NCI-H345 (cell line): ENCODE measurements at places on chromosomes 12 and 14.
A peak's percentile ranks its signal among the peaks of the same experiment; 100 is the strongest.

DNA sequence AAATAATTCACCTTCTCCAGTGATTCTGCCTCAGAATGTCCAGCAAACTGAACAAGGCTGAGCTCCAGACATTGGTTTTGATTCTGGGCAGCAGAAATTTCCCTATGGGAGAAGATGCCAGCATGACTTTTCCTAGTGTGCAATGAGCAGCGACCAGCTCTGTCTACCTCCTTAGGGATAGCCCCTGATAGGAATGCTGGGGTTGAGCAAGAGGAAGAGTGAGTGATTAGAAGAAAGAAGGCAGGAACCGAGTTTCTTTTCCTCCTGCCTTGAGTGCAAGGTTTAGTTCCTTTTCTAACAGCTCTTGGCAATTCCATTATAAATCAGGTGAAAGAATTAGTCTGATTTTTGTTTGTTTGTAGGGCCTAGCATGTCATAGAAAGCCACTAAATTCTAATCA lies 379.0 kb downstream of the DAD1 start:
- no peak for DNase-seq

GRCh38 chr14:66575939-66576338 lies 68.0 kb downstream of the GPHN start:
- DNase-seq = no peak

GRCh38 chr12:100154474-100155247 lies 12.0 kb upstream of the BLTP3B start:
- peak; percentile 60 for DNase-seq

DNA sequence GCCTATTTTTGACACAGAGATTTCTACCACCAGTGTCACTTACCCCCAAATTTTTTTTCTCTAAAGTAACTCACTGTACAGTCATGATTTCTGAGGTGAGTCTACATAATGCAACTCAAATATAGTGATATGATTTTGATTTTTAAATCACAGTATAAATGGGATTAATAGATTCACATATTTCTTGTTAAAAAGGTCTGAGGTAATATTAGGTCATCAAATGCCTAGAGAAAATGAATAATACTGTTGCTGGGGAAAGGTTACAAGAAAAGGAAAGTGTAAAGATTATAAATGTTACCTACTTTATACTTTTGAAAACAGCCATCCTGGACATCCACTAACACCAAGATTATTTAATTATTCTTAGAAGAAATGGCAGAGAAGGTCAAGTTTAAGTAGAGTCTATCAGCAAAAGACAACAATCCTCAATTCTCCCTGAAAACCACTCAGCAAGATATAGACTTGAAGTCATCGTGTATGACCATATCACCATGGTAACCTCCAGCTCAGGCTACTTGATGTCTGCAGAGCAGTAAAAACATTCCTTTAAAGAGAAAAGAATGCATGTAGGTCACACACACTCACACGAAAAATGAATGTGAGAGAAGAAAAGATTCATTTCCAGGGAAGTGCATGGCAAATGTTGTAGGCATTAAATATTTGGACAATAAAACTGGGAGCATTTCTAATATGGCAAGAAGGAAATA lies 58.7 kb downstream of the CCDC59 start:
- no peak for DNase-seq

DNA sequence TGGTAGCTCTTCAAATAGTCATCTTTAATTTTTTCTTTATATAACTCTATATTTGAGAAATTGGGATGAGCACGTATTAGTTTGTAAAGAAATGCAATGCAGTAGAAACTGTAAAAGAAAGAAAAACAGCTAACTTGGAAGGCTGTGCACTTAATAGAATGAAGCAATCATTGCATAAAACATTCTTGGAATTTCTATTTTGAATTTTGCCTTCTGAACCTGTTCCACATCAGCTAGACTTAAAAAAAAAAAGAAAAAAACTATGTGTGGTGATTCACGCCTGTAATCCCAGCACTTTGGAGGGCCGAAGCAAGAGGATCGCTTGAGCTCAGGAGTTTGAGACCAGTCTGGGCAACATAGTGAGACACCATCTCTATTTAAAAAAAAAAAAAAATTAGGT lies 29.4 kb downstream of the SCN8A start:
- DNase-seq = no peak

- no peak for DNase-seq
Observed at GRCh38 chr12:68530965-68531364, 79.7 kb upstream of the RAP1B start.

- no peak for DNase-seq
Observed at GRCh38 chr12:98572010-98572409, 21.5 kb upstream of the SLC25A3 start.

DNA sequence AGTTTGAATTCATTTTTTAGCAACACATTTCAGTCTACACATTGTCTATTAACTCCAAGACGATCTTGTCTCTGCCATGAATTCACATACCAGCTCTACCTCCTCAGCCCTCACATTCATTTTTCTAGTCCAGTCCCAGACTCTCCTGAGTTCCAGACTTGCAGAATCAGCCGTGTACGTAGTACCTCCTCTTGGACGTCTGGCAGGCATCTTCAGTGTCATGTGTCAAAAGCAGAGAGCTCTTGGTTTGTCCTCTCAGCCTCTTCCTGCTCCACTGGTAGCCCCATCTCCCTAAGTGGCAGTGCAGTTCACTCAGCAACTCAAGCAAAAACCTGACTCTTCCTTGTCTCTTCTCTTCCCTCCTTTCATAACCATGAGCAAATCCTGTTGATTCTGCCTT lies 14.5 kb upstream of the TCTN2 start:
- no peak for DNase-seq

DNA sequence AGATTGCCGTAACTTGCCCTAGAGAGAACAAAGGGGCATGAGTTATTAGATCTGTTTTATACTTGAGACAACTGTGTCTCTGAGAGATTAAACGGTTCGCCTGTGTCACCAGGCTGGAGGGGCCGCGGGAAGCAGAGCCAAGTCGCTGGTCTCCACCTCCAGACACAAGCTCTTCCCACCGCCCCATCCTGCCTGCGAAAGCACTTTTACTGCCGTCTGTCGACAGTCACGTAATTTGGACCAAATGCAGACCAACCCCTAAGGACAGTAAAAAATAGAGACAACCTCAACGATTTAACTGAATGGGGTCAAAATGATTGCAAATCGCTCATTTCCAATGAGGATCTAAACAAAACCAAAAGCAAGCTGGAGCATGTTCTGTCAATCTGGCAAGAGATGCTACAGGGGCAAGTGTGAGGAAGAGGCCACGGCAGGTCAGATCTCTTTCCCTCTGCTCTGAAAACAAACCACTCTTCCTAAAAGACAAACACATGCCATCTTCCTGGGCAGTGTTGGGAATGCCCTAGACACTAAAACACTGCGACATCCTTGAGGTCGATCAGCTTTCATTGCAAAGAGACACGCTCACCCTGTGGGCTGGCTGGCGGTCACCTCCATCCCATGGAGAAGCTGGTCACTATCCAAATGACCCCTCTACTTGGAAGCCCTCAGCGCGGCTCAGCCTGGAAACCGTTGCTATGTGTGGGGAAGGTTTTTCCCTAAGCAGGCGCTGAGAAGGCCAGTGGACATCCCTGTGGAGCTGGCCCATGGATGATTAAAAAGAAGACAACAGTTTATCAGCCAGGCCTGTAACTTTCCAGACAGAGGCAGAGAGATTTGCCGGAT lies 17.1 kb downstream of the GSC start:
- DNase-seq = no peak

DNA sequence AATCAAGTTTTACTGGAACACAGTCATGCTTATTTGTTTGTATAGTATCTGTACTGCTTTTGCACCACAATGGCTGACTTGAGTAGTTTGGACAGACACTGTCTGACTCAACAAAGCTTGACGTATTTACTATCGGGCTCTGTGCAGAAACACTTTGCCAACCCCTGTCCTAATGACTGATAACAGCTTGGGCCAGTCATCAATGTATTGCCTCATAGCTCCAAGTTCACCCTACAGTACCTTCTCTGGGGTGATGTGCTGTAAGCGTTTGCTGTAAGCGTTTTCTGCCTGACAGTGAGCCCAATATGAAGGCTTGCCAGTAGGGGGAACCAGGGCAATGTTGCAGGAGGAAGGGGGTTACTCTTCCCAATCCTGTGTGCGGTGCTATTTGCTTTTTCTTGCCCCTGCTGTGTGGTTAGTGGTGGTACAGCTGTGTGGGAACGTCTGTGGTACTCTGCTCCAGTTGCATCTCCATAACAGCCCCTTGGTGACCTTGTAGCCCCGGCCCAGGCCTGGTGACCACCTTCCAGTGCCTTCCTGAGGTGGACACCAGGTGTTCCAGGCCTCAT lies 5.4 kb upstream of the CCDC177 start:
- DNase-seq = peak; percentile 36

GRCh38 chr12:24597580-24597979 lies 351.3 kb downstream of the BCAT1 start:
- DNase-seq = no peak

- no peak for DNase-seq
Observed at GRCh38 chr14:98564541-98564940, 707.5 kb downstream of the BCL11B start.

DNA sequence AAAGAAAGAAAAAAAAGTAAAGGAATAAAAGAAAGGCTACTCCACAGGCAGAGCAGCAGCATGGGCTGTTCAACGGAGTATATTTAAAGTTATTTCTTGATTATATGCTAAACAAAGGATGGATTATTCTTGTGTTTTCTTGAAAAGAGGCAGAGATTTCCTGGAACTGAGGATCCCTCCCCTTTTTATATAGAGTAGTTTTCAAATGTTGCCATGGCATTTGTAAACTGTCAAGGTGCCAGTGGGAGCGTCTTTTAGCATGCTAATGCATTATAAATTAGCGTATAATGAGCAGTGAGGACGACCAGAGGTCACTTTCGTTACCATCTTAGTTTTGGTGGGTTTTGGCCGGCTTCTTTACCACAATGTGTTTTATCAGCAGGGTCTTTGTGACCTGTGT lies 383.0 kb downstream of the PCNX1 start:
- no peak for DNase-seq
